ENCODE measurements at places on chromosomes 1 and 21.

DNA sequence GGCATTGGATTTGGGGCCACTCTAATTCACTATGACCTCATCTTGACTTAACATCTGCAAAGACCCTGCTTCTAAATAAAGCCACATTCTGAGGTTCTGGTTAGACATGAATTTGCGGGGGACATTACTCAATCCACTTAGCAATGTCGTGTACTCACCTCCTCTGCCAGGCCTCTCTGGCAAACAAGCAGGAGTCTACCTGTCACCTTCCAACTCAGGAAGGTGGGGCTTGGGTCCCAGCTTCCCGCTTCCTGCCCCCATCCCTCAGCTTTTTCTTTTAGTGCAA lies 177.8 kb downstream of the PSMG1 start:
- no peak for DNase-seq

- no peak for DNase-seq
Observed at GRCh38 chr1:39380036-39380435, 111.4 kb upstream of the BMP8A start.

DNA sequence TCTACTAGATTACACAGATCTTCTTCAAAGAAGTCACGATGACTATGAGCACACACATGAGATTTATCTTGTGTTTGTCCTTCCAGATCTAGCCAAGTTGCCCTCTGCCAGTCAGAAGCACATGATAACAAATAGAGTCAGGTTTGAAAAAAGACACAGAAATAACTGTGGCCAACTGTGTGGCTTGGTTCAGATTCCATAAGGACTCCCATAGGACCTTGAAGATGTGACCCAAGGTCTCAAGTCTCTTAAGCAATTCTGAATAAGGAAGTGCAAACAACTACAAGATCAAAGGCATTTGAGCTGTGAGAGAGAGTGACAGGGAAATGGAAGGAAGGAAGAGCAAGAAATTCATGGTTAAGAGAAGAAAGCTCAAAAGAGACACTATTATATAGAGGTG lies 194.0 kb downstream of the PLPP3 start:
- DNase-seq: no peak

DNA sequence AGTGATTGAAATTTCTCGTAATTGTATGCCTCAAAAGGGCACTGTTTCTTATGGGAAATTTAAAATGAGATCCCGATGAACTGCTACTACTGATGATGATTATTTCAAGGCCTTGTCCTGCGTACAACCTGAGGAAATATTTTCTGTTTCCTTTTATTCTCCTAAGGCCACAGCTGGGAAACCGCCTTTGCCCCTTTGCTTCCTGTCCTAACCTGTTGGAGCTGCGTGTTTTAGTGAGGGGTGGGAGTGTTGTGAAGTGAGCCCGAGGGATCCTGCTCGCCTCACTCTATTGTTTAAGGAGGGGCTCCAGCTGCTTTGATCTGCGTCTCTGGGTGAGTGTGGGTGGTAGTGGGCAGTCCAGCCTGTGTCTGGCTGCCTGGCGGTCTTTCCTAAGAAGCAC lies 14.4 kb downstream of the LAMC2 start:
- no peak for DNase-seq

GRCh38 chr1:222643606-222643937 lies 25.7 kb downstream of the MIA3 start:
- DNase-seq: peak; percentile 62

DNA sequence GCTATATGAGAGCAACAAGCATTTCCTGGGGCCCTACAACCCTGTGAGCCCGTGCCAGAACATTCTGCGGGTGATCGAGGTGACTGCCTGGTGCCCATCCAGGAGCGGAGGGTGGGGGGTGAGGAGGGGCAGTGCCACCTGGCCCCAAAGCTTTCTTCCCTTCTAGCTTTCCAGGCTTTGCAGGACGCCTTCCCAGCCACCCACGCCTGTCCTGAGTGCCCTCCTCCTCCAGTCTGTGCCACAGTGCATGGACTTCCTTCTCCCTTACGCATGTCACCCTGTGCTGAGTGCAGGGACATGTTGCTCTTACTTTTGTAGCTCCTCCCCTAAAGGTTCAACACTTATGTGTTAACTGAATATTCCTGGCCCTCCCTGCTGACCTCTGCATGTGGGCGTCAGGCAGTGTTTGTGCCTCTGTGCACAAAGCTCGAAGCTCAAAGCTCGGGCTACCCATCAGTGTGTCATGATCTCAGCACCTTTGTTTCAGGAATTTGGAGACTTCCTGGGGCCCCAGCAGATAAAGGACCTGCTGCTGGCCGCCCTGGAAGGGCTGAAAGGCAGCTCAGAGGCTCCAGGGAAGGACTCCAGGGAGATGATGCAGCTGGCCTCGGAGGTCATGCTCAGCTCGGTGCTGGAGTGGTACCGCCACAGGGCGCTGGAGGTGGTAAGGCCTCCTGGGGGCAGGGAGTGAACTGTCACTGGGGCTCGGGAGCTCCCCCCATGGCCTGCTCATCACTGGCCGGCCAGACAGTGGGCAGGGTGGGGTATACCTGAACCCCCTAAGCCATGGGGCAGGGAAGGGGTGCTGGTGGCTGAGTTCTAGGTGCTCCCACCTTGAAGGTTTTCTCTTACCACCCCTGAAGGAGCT lies 36.7 kb upstream of the TTC4 start:
- no peak for DNase-seq

DNA sequence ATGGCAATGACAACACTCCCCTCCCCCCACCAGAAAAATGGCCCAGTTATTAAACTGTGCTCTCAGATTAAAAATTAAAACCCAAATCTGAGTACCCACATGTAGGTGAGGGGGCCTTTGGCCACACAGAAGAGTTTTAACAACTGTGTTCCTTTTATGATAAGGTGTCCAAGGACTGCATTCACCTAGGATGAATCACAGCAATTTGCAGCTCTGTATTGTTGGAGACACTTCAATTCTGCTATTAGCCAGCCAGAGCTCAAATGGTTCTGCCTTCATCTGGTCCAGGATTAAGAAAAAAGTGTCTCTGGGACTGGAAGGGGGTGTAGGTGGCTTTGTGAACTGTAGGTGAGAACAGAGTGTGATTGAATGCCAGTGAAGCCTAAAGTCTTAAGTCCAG lies 43.3 kb upstream of the DIRAS3 start:
- no peak for DNase-seq

DNA sequence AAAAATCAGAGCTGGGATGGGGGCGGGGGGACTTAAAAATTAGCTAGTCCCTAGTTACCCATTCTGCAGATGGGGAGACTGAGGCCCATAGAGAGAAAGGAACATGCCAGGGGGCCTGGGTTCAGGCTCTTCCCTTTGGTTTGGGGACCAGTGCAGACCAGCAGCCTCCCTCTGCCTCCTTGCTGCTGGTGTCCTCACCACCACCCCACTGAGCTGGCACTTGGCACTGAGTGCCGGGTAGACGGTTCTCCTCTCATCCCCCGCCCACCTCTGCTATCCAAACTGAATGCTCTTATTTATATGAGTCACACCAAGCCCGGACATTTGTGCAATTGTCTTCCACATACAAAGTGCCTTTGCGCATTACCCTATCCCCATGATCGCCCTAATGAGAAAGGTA lies 39.2 kb downstream of the CAMK2N1 start:
- DNase-seq: no peak

DNA sequence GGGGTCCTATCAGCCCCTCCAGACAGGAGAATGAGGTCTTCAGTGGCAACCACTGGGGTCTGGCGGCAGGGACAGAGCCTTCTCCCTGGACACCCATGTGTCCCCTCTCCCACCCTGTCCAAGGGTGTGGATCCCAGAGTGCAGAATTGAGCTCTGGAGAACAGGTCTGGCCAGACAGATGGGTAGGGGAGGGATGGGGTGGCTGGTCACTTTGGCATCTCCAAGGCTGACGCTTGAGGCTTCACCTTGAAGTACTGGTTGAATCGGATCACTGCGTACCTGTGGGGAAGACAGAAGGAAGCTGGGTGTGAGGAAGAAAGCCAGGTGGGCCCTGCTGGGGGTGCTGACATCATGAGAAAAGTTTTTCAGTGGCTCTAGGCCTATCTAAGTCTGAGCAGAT lies 19.9 kb downstream of the ETNK2 start:
- DNase-seq: no peak

DNA sequence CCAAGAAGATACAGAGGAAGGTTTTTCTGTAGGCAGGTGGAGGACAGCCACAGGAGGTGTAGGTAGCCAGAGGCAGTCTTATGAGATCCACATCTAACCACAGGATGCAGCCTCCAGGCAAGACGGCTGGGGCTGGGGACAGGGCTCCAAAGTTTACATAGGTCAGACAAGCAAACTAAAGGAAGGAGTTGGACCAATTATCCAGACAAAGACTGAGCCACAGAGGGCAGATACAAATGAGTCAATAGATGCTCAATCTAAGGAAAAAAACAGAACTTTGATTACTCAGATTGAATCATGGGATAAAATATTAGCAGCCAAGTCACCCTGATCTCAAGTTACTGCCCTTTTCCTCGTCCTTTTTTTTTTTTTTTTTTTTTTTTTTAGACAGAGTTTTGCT lies 91.6 kb downstream of the RGS7 start:
- DNase-seq: no peak

DNA sequence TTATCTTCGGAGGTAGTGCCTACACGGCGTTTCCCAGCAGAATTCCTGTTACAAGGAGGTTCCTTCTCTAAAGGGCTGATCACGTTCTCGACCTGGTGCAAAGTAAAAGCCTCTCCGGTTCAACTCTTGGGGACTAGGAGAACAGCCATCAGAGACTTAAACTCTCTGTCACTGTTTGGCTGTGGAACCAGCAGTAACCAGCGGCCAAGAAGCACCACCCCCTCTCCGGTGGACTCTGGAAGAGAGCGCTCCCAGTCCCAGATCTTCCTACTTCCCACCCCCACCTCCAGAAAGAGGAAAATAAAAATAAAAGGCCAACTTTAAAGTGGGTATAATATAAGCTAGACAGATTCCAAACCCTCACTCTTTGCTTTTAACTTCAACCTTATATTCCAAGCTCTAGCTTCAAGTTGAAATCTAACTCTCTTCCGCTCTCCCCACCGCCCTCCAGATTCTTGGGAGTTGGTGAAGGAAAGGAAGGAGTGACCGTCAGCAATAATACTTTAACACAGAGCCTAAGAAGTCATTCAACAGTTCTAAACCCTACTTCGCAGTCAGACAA lies 2.9 kb downstream of the BRINP3 start:
- DNase-seq: peak; percentile 30

DNA sequence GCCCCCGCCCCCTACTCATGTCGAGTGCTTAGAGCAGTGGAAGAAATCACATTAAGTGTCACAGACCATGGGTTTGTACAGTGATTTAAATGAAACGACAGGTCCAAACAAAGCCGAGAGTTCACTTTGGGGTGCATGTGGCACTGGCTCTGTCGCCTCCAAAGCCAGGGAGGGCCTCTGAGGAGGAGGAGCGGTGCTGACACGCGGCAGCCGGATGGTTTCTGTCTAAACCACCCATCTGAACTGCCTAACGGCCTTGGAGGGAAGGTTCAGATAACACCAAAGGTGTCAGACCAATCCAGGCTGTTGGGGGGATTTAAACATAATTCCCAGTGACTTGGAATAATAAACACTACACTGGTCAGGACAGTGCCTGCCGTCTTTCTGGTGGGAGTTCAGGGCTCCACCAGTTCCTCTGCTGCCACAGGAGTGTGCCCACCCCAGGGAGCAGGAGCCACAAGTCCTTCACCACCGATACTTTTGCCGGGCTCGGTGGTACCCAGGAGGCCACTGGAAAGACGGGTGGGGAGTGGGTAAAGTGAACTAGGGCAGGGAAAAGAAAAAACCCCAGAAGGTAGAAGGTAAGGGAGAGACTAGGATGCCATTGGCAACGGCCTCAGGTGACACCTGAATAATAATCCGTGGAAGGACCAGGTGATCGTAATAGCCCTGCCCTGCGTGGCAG lies 78.2 kb downstream of the SLC66A1 start:
- DNase-seq: no peak

GRCh38 chr1:201471772-201472171 lies 2.8 kb upstream of the PHLDA3 start:
- DNase-seq: no peak

DNA sequence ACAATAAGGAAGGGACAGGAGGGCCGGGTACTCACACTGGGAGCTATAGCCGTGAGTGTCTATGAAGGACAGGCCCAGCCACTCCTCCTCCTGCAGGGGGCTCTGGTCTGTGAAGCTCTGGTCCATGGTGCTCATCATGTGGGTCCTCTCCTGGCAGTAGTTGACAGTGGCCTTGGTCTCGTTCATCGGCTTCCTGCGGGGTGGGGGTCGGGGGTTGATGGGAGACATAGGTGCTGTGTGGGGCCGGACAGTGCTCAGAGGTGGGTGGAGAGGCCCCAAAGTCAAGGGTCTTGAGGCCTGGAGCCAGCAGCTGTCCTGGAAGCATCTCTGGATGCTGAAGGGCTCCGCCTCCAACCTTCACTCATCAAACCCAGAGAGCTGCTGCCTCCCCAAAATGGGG lies 260.4 kb downstream of the PTPRU start:
- no peak for DNase-seq

DNA sequence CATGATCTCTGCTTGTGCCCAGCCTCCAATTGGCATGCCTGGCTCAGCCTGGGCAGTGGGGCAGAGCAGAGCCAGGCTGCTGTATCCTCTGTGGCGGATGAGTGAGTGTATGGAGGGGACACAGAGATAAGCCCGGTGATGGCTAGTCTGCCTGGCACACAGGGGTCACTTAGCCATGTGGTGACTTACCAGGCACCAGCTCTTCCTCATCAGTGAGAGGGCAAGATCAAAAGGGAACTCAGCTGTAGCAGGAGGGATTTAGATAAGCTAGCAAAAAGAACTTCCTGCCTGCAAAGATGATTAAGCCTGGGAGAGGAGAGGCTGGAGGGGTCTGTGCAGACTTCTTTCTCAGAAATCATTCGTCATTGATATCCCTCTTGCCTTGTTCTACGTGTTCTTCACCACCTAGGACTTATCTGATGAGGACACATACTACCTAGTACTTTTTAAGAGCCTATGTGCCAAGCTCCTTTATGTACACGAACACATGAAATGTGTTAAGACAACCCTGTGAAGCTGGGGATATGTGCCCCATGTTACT lies 7.9 kb downstream of the KIF21B start:
- no peak for DNase-seq

GRCh38 chr1:244092293-244092963 lies 41.3 kb downstream of the ZBTB18 start:
- no peak for DNase-seq

GRCh38 chr1:228004331-228004855 lies 2.4 kb upstream of the WNT3A start:
- DNase-seq: no peak

GRCh38 chr1:101592845-101593244 lies 356.0 kb downstream of the S1PR1 start:
- no peak for DNase-seq

- DNase-seq: no peak
Observed at GRCh38 chr1:170630977-170631376, 33.0 kb upstream of the PRRX1 start.
